ENCODE measurements at places on chromosomes 5 and 9.

DNA sequence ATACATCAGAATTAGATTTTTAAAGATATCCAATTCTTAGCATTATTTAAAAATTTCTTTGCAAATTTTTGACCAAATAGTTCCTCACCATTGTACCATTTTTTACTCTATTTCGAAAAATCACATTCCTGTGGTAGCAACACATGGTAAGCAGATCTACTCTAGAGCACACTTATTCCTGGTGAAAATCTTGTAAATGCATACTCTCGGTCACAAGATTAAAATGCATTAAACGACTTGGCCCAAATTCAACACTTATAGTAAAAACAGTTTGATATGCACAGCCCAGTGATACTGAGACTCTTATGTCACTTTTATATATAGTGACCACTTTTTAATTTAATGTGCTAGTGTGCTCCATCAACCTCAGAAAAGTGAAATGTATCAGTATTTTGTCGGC, 208.8 kb upstream of the TARS1 start:
- DNase-seq = no peak

- no peak for DNase-seq
Observed at GRCh38 chr9:79687131-79687447, 115.3 kb downstream of the TLE4 start.

DNA sequence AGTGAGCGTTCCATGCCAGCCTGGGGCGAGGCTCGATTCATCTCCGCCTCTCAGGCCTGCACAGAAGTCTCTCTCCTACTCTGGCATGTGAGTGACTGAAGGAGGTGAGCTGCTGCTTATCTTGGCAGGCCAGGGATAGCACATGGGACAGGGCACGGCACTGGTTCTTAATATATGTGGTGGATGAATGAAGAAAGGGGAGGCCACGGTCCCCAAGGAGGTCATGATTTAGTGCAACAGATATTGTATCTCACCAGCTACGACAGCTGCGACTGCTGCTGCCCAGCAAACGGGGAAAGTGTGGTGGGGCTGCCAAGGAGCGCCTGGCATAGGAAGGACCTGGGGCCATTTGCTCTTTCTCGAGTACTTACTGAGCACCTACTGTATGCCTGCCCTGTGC, 19.3 kb upstream of the MAPK9 start:
- DNase-seq = no peak

- peak; percentile 84 for DNase-seq
Observed at GRCh38 chr5:79436224-79436623, 77.7 kb downstream of the HOMER1 start.

GRCh38 chr5:143761663-143762062, 50.3 kb upstream of the HMHB1 start:
- no peak for DNase-seq

GRCh38 chr5:1948111-1948510, 65.4 kb upstream of the IRX4 start:
- DNase-seq = no peak

DNA sequence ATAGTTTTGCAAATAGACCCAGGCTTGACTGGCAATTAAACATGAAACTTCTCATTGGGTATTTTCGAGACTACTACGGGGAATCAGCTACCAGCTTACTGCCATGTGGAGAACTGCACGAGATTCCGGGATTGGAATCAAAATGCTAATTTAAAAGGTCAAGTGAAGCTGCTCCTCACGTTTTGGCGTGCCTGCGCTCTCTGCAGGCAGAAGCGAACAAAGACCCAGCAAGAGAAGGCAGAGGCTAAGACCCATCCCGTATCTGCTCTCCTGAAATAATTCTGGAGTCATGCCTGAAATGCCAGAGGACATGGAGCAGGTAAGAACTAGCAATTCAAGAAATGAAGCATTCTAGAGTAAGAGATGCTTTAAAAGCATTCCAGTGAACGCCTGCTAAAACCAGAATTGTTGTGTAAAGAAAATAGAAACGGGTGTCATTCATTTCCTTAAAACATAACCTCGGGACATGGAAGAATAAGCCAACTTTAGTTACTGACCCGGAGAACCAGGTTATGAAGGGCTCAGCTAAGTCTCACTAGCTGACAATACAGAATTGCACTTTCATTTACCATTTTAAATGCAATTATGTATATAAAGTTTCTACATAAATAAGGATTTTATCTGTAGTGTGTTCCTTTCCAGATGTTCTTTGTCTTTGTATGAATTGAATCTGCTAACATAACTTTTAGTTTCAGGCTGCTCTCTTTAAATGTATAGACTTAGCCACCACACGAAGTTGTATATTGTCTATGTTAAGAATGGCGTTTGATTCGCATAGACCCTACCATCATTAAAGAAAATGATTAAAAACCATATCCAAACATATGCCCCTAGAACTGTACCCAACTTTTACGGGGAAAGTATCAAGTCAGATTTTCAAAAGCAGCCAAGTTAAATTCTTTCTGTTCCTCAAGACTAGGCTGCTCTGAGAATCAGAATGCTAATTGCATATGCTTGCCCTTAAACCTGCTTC, 2.0 kb upstream of the MAT2B start:
- DNase-seq = peak; percentile 67

DNA sequence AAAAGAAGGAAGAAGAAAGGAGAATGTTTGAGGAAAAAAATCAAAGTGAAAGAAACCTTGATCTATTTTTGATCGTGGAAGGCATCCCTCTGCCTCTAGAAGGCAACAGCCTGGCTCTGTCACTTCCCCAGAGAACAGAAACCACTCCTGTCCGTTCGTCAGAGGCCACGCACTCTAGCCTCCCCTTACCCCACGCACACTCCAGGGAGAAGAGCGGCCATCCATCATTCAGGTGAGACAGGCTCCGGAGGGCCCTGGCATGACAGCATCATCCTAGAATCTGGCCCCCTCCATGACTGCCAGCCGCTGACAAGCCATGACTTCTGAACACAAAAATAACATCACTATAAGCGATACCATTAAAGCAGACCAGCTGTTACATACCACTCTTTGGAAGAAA, 135.8 kb downstream of the ROR2 start:
- DNase-seq = no peak

DNA sequence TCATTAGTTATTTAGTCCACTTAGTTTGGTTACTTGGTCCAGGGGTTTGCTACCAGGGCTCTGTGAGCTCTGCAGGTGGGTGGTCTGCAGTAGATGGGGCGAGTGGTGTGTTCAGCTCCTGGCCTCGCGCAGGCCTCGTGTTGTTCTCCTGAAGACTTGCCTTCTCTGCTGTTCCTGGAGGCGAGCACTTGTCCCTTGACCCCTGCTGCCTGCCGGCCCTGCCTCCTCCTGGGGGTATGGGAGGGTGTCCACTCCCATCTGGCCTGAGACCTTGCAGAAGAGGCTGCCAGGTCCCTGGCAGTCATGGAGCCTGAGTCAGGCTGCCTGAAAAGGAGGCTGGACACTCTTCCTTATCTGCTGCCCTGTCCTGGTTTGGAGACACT, 137.0 kb downstream of the CACNA1B start:
- DNase-seq = no peak

- DNase-seq = no peak
Observed at GRCh38 chr5:5320062-5320805, 102.2 kb upstream of the ICE1 start.

DNA sequence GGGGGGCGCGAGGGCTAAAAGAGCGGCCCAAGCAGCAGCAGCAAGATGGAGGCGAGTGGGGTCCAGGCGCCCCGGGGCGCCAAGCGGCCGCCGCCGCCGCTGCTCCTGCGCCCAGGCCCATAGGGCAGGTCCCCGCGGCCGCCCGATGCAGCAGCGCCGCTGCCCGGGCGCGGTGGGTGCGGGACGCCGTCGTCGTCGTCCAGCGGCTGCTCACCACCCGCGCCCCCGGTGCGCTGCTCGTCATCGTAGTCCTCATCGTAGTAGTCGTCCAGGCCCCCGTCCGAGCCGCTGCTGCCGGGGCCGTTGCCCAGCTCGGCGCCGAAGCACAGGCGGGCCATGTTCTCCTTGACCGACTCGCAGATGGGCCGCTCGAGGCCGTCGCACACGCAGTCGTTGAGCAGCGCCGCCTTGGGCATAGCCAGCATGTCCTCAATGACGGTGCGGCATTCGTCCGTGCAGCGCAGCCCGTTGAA, 1.5 kb downstream of the GAS1 start:
- no peak for DNase-seq

DNA sequence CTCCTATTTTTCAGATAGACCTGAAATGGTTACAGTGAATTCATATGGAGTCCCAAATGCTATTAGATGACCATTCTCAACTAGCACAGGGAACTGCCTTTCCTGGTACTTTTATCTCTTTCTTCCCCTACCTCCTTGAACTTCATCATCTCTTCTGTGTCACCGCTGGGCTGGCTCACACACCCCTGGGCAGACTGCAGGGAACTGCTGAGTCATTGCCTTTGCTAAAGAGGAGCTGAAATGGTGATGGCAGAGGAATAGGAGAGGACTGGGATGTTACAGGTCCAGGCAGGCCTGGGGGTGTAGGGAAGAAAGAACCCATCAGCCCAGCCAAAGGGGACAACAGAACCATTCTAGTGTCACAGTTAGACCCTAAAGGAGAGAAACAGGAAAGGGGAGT, 322.3 kb downstream of the ASTN2 start:
- DNase-seq = no peak

- DNase-seq = no peak
Observed at GRCh38 chr5:73918791-73919221, 292.8 kb downstream of the ARHGEF28 start.

- no peak for DNase-seq
Observed at GRCh38 chr9:32701321-32702022, 66.0 kb upstream of the TAF1L start.

- DNase-seq = no peak
Observed at GRCh38 chr9:20512106-20512505, 110.2 kb downstream of the MLLT3 start.

- no peak for DNase-seq
Observed at GRCh38 chr5:43193894-43194265, 1.9 kb downstream of the NIM1K start.

DNA sequence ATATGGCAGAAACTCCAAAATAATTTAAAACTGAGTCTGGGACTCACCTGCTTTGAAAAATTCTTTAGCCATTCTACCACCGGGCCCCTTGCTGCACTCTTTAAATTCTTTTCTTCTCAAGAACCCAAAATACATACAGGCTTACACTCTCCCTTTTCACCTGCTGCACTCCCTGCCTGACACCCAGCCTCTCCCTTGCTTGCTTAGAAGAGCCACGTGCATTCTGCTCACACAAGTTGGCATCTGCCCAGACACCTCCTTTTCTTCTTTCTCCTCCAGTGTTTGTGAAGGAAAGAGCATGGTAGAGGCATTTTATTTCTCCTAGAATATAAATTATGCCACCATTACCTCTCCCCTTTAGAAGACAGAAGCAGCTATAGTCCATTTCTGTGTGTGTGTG, 39.0 kb upstream of the AOPEP start:
- DNase-seq = no peak

- no peak for DNase-seq
Observed at GRCh38 chr9:99488131-99489059, 266.3 kb downstream of the SEC61B start.

GRCh38 chr9:3180696-3181048, 336.8 kb upstream of the PUM3 start:
- DNase-seq = no peak

- no peak for DNase-seq
Observed at GRCh38 chr5:121763665-121764064, 88.0 kb upstream of the FTMT start.

DNA sequence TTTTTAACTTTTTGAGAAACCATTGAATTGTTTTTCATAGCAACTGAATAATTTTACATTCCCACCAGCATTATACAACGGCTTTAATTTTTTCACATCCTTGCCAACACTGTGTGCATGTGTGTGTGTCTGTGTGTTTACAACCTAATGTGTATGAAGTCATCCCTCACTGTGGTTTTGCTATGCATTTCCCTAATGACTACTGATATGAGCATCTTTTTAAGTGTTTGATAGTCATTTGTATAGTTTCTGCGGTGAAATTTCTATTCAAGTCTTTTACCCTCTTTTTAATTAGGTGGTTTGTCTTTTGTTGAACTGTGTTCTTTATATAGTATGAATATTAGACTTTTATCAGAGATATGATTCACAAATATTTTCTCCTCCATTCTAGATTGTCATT, 263.1 kb upstream of the COX7C start:
- no peak for DNase-seq

GRCh38 chr5:163670036-163670435, 164.6 kb downstream of the MAT2B start:
- no peak for DNase-seq

DNA sequence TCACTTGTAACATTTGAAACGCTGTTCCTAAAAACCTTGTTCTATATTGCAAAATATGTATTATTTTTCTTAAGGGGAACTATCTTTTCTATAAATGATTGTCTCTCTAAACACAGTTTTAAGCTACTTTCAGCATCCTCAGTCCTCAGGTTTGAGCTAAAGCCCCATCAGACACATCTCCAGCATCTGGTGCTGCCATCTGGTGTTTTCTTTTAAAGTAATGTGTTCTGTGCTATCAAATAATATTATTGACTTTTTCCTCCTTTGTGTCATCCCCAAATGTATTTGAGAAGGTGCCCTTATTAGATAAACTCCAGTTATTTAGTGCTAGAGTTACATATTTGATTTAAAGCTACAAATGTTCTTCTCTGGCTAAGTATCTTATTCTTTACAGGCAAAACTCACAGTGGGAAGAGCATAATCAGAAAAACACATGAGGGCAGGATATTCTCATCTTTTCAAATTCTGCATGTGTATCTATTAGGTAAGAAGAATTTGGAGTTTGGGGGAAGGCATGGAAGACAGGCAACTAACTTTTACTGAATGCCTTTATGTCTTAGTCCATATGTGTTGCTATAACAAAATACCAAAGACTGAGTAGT, 27.5 kb downstream of the ZNF474 start:
- peak; percentile 11 for DNase-seq

GRCh38 chr5:141437221-141437620, 6.9 kb downstream of the PCDHGA12 start:
- DNase-seq = no peak

GRCh38 chr5:167790462-167791260, 500.8 kb upstream of the WWC1 start:
- no peak for DNase-seq

DNA sequence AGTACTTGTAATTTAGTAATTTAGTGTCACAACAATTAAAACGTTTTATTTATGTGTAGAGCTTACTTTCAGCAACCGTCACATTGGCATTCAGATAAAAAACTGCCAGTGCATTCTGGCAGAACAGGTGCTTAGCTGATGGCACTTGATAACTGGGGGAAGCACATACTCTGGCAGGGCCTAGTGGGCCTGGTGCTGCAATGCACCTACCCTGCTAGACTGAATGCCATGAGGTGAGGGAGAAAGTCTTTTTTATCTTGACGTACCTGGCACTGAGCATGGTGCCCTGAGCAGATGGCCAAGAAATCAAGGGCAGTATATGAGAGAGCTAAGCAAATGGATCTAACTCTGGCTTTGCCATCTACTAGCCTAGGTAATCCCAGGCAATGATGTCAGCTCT, 280.6 kb upstream of the EFNA5 start:
- no peak for DNase-seq

- DNase-seq = no peak
Observed at GRCh38 chr5:21882074-21882745, 970.9 kb downstream of the CDH12 start.

DNA sequence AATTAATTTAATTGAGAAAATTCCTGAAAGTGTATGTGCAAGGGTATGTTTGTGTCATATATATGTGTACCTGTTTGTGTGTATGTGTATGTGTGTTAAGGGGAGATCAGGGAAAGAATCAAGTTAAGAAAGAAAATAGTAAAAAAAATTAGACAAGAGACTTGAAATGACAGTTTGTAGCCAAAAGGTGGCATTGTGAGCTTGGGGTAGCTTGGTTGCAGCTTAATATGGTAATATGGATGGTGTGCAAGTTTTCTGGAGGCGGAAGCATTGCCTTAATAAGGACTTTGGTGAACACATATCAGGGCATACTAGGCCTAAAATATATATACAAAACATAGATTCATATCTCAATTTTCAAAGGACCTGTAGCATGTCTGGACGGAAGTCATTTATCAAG, 129.9 kb downstream of the INSYN2B start:
- no peak for DNase-seq
